H1 (cell line): ENCODE measurements at places on chromosomes 16 and 17. TPM values are rescaled to one million over a fixed set of nuclear protein-coding genes. Genes with fewer than 3 reads are reported as not detected.

DNA sequence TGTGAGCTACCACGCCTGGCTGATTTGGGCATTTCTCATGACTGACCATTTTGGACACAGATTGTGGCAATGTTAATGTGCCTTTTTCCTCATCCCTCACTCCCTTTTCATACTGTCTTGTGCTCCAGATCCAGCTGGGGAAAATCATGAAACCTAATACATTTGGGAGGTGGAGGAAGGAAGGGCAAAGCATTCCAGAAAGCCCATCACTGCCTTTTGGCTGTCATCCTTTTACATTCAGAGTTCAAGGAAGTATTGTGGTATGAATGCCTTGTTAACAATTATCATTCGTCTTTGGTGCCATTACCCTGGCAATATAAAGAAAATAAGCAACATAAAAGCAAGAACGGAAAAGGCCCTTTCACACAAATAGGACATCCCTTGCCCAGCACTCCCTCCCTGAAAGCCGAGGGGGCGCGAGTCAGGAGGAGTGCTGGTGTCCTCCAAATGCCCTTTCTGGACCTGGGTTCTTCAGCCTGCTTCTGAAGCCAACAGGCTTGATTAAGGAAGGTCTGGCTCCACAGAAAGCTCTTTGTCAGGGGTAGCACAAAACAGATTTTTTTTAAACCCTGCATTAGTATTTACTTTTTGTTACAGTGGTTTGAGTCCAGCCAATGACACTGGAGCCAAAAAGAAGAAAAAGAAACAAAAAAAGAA, 20.1 kb downstream of the NMT1 start:
- H3K27me3 ChIP-seq, result no peaks in the 10 kb centered on the region
- H3K36me3 ChIP-seq, result peaks cover 27% of the 10 kb centered on the region
- no peak overlapping the region for H3K27ac ChIP-seq
- DNase-seq, result no peak
- H3K4me1 ChIP-seq, result no peaks in the 10 kb centered on the region

GRCh38 chr16:49701065-49701685, 154.7 kb downstream of the ZNF423 start:
- H3K4me1 ChIP-seq, result peaks cover 57% of the 10 kb centered on the region
- H3K4me3 ChIP-seq, result peak overlapping the region; percentile 15; the same call in 1 of the 2 replicates
- H3K27ac ChIP-seq, result peak overlapping the region; percentile 79; the same call in 1 of the 2 replicates

DNA sequence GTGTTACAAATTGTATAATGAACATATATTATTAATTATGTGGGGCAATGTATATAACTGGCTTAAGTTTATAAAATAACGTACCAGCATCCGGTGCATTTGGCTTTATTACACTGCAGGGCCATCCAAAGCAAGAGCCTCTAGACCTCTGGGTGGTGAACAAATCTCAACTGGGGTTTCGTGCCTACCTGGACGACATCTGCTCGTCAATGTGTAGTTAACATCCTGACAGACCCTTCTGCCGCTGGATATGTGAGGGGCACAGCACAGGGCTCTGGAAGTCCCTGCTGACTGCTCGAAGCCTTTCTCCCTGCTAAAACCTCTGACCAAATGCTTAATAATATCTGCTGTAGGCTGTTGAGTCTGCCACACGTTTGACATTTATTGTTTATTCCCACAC, 2.3 kb downstream of the TMEM186 start:
- no peak overlapping the region for H3K27ac ChIP-seq
- H3K27me3 ChIP-seq, result no peaks in the 10 kb centered on the region
- peaks cover 4% of the 10 kb centered on the region for H3K4me1 ChIP-seq
- no peak for DNase-seq
- H3K4me3 ChIP-seq, result no peak overlapping the region

DNA sequence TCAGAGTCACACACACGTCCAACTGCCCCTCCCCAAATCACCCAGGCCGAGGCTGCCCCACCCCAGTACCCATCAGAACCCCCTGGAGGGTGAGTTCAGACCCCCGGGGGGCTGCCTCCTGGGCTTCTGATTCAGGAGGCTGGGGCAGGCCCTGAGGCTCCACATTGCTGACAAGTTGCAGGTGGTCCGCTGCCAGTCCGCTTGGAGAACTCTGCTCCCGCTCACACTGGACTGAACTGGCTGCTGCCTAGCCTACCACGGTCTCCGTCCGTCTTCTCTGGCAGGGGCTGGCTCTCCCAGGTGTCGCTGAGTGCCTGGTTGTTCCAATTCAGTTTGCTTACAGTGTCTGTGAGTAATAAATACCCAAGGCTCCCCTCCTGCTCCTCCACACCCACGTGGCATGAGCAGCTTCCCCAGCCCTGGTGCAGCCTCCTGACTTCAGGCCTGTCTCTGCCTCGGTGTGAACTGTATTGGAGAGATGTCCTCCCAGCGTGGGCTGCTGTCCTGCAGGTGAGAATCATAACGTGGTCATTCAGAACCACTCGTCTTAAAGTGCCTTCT, 163.4 kb downstream of the LAT start:
- DNase-seq, result no peak
- H3K4me3 ChIP-seq, result no peak overlapping the region
- no peaks in the 10 kb centered on the region for H3K4me1 ChIP-seq
- no peaks in the 10 kb centered on the region for H3K27me3 ChIP-seq

DNA sequence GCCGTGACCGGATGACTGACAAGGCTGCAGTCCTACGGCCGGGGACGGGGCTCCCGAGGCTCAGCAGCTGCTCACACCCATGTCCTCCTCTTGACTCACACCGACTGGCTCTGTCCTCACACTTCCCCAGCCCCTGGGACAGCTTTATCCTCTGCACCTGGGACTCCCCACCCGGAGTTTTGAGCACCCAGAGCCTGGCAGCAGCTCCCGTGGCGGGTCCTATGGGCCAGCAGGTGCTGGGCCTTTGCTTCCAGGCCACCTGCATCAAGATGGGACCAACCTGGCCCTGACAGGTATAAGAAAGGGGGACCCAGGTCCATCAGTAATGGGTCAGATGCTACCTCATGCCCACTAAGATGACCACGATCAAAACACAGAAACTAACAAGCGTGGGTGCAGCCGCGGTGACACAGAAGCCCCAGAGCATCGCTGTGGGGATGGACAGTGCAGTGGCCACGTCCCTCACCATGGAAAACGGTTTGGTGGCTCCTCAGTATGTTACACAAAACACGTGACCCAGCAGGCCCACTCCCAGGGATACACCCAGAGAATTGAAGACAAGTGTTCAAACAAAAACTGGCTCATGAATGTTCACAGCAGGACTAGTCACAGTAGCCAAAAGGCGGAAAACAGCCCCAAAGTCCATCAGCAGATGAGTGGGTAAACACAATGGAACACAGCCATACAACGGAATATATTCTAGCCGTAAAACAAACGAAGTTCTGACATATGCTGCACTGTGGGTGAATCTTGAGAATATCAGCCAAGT, 3.3 kb upstream of the NOTUM start:
- H3K27ac ChIP-seq, result no peak overlapping the region
- H3K4me3 ChIP-seq, result no peak overlapping the region
- peaks cover 25% of the 10 kb centered on the region for H3K4me1 ChIP-seq
- H3K36me3 ChIP-seq, result no peaks in the 10 kb centered on the region
- DNase-seq, result no peak

OMG gene
- total RNA-seq, result not detected in 2 replicates

DNA sequence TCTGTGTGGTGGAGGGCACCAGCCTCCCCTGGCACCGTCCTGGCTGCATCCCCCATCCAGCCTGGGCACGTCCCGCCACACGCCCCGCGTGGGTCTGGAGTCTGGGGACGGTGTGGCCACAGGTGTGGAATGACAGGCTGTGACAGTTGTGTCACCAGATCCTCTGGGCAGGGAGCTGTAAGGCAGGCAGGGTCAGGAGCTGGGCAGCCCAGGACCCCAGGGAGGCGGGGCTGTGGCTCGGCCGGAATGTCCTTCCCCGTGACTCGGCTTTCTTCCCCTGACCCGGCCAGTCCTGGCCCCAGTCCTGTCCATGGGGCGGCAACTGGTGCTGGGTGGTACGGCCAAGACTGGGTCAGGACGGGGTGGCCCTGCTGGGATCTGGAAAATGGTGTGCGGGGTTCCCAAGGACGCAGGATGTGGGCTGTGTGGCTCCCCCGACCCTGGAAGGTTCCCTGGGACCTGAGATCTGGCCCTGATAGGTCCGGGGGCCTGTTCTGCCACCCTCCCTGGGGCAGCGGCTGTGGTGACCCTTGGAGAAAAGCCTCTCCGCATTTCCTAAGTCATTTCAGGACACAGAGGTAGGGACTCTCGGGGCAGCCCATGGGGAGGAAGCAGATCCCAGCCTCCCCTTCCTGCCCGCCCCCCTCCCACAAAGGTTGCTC, 3.3 kb upstream of the SLC16A3 start:
- H3K4me3 ChIP-seq, result no peak overlapping the region
- peaks cover 37% of the 10 kb centered on the region for H3K27me3 ChIP-seq
- 0 out of 2 replicates have a peak, but pooled peaks cover 2% of the 10 kb centered on the region for H3K4me1 ChIP-seq
- H3K36me3 ChIP-seq, result no peaks in the 10 kb centered on the region
- no peak for DNase-seq
- H3K27ac ChIP-seq, result no peak overlapping the region

DNA sequence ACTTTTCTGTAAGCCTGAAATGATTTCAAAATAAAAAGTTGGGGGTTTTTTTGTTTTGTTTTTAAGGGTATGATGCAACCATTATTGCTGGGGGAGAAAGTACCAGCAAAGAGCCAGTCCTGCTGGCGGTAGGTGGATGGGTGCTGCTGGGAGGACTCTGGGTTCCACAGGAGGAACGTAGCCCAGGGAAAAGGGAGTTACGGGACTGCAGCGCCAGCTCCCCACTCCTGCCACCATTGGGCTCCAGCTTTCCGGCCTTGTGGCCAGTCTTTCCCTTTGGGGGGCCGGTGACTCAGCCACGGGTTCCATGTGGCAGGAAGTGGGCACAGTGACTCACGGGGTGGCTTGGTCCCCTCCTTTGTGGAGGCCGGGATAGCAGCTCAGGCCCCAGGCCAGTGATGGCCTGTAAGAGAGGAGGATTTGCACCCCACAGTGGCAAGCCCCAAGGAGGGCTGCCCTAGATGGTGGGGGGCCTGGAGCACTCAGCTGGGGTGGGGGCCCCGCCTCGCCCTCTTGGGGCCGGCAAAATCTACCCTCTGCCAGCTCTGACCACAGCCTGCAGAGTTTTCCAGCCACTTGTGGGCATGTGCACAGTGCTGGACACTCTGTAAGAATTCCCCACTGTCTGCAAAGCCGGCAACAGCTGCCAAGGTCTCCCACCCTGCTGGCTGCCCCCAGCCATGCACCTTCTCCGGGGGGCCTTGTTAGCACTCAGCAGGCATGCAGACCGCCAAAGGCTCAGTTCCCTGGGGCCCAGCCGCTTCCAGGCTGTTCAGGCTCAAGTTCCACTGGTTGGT, 30.4 kb downstream of the SOCS3 start:
- no peaks in the 10 kb centered on the region for H3K4me1 ChIP-seq
- no peak overlapping the region for H3K27ac ChIP-seq
- no peaks in the 10 kb centered on the region for H3K27me3 ChIP-seq
- H3K36me3 ChIP-seq, result no peaks in the 10 kb centered on the region
- H3K4me3 ChIP-seq, result no peak overlapping the region

DNA sequence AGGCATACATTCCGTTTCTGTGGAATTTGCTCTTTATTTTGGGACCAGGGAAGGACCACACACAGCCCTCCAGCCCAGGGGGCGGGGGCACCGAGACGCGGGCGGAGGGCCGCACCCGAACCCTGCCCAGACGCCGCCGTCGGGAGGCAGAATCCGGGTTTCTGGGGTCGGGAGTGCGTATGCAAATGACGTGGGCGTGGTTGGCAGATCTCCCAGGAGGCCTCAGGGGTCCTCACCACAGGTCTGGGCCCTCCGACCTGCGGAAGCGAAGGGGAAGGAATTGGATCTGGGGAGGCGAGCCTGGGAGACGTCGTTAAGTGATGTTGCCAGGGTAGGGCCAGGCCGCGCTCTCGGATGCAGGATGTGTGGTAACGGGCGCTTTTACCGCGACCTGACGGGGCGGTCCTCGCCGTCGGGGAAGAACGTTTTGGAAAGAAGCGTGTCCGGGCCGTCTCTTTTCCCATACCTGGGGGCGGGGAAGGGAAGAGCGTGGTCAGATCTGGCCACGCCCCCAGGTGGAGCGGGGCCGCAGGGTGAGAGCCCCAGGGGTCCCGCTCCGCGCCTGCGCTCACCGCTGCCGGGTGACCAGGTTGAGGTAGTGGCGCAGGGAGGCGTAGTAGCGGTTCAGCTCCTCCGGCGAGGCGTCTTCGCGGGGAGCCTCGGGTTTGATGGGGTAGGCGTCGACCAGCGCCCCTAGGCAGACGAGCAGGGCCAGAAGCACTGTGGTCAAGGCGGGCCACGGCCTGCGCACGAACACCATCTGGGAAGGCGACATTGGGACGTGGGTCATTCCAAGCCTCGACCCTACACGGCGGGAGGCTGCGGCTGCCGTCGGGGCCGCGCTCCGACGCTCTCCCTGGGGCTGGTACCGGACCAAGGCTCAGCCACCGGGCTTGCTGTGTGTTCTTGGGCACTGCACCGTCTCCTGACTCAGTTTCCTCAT, 745 bp downstream of the PYY start:
- H3K27ac ChIP-seq, result peak overlapping the region; percentile 80
- H3K4me3 ChIP-seq, result peak overlapping the region; percentile 61
- no peaks in the 10 kb centered on the region for H3K36me3 ChIP-seq
- H3K4me1 ChIP-seq, result peaks cover 15% of the 10 kb centered on the region

DNA sequence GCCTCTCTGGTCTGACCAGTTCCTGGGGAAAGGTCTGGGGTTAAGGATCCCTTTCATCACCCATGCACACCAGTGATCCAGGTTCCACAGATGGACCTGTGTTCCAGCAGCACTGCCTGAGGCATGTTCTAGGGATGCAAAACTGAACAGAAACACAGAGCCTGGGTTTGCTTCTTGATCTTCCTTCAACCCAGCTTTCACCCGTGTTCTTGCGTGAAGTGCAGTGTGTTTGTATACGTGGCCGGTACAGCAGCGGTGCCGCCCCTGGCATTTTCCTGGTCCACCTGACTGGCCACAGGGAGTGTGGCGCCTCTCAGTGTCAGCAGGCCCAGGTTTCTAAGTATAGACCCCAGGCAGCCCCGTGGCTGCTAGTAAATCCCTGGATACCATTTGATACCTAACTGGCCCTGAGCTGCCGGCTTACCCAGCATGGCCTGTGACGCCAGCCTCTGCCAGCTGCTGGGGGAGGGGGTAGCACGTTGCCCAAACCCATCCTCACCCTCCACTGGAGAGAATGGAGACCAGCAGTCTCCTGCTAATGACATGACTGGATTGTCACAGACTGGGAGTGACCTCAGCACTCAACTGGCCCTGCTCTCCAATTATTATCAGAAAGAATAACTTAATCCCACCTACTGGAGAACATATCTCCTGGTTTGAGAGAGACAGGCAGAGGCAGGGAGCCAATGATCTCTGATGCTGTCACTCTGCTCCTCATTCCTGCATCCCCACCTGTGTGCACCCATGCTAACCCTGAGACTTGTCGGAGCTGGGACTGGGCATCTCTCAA, 59.2 kb upstream of the LGALS9 start:
- peaks cover 7% of the 10 kb centered on the region for H3K4me1 ChIP-seq
- no peaks in the 10 kb centered on the region for H3K36me3 ChIP-seq
- no peak overlapping the region for H3K4me3 ChIP-seq
- no peak for DNase-seq
- no peaks in the 10 kb centered on the region for H3K27me3 ChIP-seq
- H3K27ac ChIP-seq, result no peak overlapping the region
